ENCODE measurements at places on chromosomes 7 and 10.
A peak's percentile ranks its signal among the peaks of the same experiment; 100 is the strongest.

- peak; percentile 48 for DNase-seq
Observed at GRCh38 chr10:28248092-28248491, 54.8 kb downstream of the MPP7 start.

- DNase-seq, result no peak
Observed at GRCh38 chr10:31820096-31820495, 108.5 kb downstream of the ARHGAP12 start.

DNA sequence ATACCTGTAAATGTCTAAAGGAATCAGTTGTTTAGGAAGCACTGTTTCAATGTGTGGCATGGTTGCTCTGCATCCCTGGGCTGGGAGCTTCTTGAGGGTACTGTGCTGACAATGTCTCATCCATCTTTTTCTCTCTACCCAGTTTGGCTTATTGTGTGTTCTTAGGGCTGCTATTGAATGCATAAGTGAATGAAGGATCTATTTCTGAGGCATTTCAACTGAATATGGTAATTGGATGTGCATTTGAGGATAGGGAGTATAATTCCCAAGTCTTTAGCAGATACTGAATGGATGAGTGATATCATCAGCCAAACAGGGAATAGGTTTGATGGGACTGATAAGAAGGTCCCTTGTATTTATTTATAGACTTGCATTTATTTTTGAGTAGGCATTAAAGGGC is 64.1 kb downstream of the ANLN start:
- DNase-seq, result no peak

DNA sequence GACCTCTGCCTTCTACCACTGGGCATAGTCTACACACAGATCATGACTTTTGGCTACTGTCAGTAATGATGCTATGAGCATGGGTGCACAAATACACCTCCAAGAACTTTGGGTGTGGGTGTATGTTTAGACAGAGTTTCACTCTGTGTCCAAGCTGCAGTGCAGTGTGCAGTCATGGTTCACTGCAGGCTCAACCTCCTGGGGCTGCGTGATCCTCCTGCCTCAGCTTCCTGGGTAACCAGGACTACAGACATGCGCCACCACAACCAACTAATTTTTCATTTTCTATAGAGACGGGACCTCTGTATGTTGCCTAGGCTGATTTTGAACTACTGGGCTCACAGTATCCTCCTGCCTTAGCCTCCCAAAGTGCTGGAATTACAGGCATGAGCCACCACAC is 194.4 kb downstream of the NSUN6 start:
- DNase-seq, result no peak

GRCh38 chr7:128443831-128444600 is 11.7 kb upstream of the HILPDA start:
- no peak for DNase-seq

GRCh38 chr7:46123-46829 is 146.1 kb upstream of the FAM20C start:
- no peak for DNase-seq

- no peak for DNase-seq
Observed at GRCh38 chr10:109178591-109178990, 744.7 kb downstream of the XPNPEP1 start.

DNA sequence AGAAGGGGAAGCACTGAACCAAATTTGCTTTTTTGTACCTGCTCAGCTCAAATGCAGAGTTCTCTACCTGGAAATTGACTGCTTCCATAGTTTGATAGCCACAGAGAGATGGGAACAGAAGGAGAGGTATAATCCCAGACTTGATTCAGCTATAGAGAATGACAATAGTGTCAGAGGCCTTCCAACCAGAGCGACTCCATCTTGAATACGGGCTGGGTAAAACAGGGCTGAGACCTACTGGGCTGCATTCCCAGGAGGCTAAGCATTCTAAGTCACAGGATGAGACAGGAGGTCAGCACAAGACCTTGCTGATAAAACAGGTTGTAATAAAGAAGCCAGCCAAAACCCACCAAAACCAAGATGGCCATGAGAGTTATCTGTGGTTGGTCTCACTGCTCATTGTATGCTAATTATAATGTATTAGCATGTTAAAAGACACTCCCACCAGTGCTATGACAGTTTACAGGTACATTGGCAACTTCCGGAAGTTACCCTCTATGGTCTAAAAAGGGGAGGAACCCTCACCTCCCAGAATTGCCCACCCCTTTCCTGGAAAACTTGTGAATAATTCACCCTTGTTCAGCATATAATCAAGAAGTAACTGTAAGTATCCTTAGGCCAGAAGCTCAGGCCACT is 42.7 kb upstream of the ATRNL1 start:
- DNase-seq, result no peak

- DNase-seq, result no peak
Observed at GRCh38 chr7:103921692-103922091, 67.8 kb downstream of the RELN start.

- DNase-seq, result no peak
Observed at GRCh38 chr10:130814610-130815009, 496.9 kb downstream of the TCERG1L start.

DNA sequence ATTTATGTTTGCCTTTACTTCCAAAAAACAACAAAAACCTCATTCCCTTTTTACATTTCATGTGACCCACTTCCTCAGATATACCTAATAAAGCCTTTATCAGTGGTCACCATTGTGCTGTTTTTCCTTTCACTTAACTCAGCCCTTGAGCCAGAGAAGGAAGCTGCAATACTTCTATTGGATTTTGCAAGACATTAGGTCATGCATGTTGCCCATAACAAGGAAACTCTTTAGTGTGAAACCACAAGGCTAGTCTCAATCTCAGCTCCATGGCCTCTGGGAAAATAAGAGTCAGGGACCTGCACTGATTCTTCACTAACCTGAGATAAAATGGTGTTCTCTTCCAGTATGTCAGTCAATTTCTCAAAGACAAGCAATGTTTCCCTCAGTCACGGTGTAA is 27.8 kb downstream of the STEAP4 start:
- no peak for DNase-seq

- peak; percentile 46 for DNase-seq
Observed at GRCh38 chr7:7695111-7695817, 23.1 kb downstream of the RPA3 start.

GRCh38 chr10:15758618-15759017 is 38.9 kb upstream of the ITGA8 start:
- no peak for DNase-seq

GRCh38 chr10:119801998-119802538 is 70.6 kb downstream of the MCMBP start:
- DNase-seq, result peak; percentile 11

DNA sequence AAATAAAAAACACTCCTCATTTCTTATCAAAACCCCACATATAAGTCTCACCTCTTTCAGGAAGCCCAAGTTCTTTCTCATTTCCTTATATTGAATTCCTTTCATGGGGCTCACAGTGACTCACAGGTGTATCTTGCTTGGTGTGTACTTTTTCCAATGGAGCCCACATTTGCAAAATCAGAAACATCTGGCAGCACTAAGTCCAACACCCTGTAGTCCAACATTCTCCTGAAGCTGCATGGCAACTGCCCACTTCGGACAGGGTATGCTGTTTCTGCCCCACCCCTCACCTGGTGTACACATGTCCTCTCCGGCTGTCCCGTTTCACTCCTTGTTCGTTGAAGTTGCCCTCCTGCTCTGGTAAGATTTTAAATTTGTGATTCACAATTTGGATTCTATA is 544.1 kb downstream of the SORCS3 start:
- peak; percentile 12 for DNase-seq

DNA sequence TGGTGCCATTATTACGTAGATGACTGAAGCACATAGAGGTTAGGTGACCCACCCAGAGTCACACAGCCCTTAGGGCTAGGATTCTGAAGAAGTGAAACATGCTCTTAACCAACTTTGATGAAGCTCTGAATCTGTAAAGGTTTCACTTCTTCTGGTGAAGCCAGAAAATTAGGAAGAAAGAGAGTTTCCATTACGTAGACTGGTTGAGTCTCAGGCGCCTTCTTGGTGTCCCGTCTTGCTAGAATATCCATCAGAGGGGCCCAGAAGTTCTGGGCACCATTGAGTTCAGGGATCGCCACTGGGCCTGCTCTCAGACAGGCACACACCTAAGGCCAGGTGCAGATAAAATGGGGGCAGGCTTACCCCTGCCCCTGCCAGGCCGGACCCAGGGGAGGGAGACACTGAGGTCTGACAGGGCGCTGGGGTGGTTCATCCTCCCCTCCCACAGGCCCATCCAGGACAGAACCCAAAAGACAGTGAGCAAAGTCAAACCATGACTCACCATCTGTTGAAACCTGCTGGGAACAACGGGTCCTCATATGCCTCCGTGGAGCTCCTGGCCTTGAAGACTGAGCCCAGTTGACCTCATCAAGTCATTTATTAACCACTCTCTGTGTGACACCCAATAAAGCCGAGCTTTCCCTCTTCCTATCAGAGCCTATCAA is 33.2 kb downstream of the DRGX start:
- DNase-seq, result no peak

DNA sequence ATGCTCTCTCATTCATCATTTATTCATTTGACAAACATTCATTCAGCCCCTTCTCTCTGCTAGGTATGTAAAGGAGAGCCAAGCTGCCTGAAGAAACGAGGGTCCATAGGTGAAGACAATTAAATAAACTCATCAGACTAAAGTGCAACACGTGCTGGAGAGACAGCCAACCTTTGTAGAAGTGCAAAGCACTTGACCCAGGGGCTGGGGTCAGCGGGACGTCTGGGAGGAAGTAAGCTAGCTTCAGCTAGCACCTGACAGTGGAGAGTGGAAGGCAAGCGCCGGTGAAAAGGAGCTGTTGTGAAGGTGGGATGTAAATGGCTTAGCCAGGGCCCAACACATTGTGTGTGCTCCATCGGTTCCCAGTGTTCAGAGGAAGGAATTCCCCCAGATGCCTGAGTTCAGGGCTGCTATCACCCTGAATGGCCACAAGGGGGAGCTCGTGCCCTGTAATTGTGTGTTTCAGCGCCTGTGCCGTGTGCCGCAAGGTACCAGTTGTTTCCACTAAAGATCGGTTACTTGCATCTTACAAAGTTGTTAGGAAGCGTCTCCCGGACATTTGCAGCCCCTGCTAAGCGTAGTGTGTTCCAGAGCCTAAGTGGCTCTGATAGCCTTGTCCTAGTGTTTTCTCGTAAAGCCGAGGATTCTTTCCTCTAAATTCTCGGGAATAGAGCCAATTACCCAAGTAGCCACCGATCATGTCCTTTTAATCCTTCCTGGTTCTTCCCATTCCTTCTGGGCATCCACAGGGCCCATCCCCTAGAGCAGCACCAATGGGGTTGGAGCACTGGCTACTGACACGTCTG is 30.6 kb downstream of the TLX1 start:
- peak; percentile 86 for DNase-seq

Measured in foreskin fibroblast (primary cell).